AG04450 (cell line): ENCODE measurements at places on chromosomes 4 and X. TPM values are rescaled to one million over a fixed set of nuclear protein-coding genes. Genes with fewer than 3 reads are reported as not detected.

GRCh38 chr4:6527259-6527658, 47.7 kb upstream of the MAN2B2 start:
- no peak for DNase-seq

- no peak for DNase-seq
These were observed 67.5 kb downstream of the SORBS2 start for GRCh38 chr4:185744488-185744862.

DNA sequence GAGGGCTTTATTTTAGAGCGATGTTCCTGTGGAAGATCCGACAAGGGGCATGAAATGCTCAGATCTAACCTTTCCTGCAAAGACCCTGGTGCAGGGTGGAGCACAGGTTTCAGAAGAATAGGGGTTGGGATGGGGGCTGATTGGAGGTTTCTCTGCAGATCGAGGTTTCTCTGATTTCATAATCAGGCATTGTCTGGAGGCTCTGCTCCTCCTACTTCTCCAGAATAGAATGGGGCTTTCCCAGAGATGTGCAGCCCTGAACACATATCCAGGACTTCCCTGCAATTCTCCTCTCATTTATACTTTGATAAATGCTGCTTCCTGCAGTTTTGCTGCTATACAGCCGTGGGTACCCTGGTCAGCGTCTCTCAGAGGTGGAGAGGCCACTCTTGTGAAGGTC, 397.6 kb upstream of the BOD1L1 start:
- DNase-seq = no peak

CCSER1 gene
- not detected in 2 replicates for polyA plus RNA-seq

CYTL1 gene
- 26.3 and 30.0 TPM in 2 replicates for polyA plus RNA-seq
